ENCODE measurements at places on chromosomes 3 and 15.

DNA sequence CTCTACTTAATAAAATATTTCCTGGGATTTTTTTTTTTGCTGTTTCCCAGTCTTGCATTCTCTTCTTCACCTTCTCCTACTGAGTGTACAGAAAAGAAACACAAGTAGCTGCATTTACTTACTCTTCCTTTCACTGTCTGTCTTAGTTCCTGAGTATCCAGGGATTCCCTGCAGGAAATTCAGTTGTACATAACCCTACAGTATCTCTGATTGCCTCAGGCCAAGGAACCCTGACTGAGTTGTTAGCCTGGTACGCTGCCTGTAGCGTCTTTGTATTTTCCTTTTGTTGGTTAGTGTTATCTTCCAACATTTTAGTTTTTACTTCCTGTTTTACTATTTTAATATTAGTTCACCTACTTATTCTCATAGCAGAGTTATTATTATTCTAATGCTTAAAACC, 142.5 kb upstream of the ROBO1 start:
- DNase-seq = no peak

DNA sequence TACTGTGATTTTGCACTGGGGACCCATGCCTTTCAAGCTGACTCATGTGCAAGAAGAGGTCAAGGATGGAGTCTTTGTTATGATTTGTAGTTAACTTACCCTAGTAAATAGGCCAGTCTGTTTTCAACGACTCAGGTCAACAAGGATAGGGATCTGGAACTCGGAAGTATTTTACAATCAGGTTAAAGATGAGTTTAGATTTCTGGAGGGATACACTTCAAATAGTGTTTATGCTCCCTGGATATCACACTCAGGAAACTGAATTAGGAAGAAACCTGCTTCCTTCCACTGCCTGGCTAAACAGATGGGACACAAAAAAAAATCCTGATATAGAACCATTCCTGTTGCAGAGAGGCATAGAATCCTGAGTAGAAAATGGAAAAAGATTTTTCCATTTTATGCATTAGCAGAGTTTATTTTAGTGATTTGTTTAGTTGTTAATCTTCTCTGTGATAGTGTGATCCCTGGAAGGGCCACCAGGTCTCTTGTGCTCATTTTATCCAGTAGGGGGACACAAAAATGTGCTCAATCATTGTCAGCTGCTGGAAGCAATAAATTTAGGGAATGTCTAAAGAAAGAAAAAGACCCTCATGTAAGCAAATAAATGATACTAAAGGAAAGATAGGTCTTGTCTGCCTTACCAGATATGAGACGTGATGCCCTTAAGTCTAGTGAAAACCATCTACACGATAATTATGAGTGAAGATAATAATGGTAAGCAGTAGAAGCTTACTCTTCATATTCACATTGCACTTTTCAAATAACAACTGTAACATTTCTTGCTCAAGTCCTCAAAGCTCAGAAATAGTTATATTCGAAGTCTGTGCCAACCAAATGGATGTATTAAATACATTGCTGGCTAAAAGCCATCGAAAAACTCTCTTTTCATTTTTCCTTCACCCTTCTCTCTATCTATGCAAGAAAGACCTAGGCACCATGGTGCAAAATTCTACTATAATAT, 452.1 kb upstream of the KCNMB2 start:
- no peak for DNase-seq

GRCh38 chr15:49131403-49131802, 24.0 kb downstream of the COPS2 start:
- DNase-seq = no peak

DNA sequence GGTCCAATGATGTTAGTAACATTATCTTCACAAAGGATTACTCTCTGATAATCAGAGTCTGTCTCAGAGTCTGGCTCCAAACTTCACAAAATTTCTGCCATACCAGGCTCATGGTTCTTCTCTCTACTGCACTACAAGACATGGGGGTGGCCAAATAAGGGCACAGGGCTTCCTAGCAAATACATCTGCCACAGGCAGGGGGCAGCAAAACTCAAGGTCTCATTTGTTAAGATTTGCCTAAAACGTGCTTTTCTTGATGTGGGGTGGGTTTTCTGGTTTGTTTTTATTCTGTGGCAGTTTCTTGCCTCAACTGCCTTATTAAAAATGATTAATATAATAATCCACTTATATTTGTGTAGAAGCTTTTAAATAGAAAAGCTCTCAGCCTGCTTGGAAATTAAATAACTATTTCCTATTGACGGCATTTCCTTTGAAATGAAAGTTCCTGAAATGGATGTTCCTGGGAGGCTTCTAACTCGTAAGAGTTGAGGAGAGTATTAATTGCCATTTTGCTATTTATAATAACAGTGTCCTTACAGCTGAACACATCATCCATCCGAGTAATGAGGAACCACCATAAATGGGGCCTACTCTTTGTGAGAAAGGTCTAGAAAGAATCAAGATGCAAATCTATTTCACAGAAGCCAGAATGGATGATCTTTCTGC, 53.8 kb downstream of the SST start:
- peak; percentile 46 for DNase-seq
